NCI-H526 (cell line): ENCODE measurements at places on chromosomes 7 and 10.

DNA sequence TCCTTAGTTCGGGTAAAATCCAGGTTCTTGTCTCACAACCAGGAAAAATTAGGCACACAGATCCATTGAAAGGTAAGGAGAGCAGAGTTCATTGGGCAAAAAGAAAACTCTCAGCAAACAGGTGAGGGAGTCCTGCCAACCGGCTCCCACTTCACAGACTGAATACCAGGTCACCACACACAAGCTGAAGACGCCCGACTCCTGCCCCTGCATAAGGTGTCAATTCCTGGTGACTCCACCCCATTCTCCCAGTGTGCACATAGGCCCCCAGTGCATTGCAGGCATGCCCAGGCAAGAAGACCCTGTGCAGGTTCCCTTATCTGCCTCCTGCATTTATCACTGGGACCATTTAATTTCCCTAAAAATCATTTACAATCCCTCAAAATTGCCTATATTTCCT lies 354.6 kb downstream of the LRRTM3 start:
- no peak for DNase-seq

- DNase-seq = peak; percentile 34
Observed at GRCh38 chr10:52308251-52309031, 5.6 kb upstream of the DKK1 start.

- no peak for DNase-seq
Observed at GRCh38 chr10:106819490-106819889, 345.0 kb downstream of the SORCS1 start.

DNA sequence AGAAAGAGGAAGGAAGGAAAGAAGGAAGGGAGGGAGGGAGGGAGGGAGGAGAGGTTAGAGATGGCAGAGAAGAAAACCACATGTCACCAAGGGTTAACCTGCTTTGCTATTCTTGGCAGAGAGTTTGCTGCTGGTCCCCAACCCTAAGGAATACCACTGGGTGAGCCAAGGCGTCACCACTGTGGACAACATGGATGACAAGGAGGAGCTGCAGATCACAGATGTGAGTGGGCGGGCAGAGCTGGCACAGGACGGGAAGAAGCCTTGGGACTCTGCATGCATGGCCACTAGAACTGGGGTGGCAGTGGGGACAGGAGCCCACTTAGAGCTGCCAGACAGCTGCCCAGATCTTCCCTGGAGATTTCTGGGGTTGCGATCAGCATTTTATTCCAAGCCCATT lies 17.2 kb upstream of the MYH16 start:
- DNase-seq = no peak

- DNase-seq = no peak
Observed at GRCh38 chr7:78191475-78192079, 393.0 kb downstream of the PHTF2 start.

- DNase-seq = no peak
Observed at GRCh38 chr7:148723166-148723559, 24.5 kb downstream of the CUL1 start.

GRCh38 chr7:92436612-92437445 lies 10.5 kb upstream of the GATAD1 start:
- DNase-seq = no peak

- peak; percentile 50 for DNase-seq
Observed at GRCh38 chr10:106705681-106706100, 458.8 kb downstream of the SORCS1 start.

DNA sequence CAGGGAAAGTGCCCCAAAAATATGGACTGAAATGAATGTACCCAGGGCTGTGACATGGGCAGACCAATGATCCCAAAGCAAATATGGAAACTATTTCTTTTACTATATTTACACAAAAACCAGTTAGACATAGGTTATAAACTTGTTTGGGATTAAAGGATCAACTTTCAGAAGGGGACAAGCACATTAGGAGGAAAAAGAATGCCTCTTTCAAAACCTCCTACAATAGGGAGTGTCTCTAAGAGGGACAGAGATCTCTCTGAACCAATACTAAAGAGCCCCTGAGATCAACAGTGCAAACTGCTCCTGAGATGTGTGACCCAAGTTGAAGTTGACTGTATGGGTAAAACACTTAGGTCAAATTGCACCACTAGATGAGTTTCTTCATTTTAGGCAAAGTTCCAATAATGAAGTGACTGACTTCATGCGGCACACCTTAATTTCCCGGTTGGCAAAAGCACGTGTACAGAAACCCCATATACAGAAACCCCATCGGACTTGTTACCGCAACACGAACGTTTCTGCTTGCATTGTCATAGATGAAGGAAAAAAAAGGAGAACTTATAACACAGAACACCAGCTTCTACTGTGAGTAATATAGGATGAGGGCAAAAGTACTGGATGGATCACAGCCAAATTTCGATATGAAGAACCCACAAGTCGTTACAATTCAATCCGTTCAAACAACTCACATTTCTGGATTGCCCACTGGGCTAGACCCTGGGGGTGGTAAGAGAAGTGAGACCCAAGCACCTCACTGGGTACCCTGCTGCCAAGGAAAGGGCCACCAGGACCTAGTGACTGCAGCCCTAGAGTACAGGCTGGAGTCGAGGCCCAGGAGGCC lies 4.3 kb downstream of the SVIL start:
- no peak for DNase-seq

GRCh38 chr7:34338961-34339526 lies 319.0 kb upstream of the NPSR1 start:
- no peak for DNase-seq

DNA sequence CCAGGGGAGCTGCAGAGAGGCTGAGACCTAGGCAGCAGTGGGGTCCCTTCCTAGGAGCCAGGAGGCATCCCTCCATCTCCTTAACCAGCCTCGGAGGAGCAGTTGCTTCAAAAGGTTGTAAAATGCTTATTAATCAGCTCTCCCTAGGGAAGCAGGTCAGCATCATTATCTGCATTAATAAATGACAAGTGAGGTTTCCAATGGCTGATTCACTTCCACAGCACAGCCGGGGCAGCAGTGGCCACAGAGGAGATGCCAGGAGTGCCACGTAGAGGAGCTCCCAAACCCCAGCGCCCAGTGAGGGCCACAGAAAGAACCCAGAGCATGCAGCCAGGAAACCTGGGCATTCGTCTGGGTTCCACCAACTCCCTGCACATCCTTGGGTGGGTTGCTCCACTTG lies 8.2 kb upstream of the NPFFR1 start:
- no peak for DNase-seq

DNA sequence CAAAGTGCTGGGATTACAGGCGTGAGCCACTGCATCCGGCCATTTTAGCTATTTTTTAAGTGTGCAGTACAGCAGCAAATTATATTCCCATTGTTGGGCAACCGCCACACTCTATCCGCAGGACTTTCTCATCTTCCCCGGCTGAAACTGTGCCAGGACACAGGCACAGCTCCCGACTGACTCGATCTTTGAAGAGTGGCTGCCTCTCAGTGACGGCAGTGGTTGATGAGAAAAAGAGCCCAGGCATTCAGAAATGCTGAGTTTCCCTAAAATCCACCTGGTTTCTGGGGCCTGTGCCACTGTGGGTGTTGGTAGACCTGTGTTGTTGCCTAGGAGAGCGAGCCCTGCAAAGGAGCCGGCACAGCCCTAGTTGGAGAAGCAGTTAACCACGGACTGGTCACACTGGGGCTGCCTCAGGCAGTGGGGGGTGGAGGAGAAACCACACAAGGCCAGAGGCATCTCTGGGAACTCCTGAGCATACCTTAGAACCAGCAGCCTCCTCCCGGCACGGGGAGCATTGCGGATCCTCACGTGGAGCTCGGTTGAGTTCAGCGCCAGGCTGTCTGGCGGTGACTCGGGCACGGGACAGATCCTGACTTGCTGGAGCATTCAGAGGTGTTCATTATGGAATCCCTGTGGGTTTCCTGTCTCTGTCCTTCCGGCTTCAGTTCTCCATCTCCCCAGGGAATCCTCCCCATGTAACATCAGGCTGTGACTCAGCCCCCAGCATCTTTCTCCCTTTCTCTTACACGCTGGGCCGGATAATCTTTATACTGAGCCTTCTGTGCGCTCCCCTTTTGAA lies 16.2 kb downstream of the PFKFB3 start:
- DNase-seq = no peak

DNA sequence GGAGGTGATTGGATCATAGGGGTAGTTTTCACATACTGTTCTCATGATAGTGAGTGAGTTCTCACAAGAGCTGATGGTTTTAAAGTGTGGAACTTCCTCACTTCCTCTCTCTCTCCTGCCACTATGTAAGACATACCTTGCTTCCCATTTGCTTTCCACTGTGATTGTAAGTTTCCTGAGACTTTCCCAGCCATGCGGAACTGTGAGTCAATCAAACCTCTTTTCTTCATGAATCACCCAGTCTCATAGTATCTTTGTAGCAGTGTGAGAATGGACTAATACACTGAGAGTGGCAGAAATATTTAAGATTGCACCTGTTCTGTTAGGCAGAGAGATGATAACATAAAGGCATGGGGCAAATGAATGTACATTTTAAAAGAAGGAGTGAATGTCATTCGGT lies 507.8 kb downstream of the SORCS3 start:
- DNase-seq = no peak

- no peak for DNase-seq
Observed at GRCh38 chr7:82247814-82248433, 195.7 kb downstream of the CACNA2D1 start.

- DNase-seq = no peak
Observed at GRCh38 chr10:117666166-117666565, 123.6 kb downstream of the EMX2 start.

DNA sequence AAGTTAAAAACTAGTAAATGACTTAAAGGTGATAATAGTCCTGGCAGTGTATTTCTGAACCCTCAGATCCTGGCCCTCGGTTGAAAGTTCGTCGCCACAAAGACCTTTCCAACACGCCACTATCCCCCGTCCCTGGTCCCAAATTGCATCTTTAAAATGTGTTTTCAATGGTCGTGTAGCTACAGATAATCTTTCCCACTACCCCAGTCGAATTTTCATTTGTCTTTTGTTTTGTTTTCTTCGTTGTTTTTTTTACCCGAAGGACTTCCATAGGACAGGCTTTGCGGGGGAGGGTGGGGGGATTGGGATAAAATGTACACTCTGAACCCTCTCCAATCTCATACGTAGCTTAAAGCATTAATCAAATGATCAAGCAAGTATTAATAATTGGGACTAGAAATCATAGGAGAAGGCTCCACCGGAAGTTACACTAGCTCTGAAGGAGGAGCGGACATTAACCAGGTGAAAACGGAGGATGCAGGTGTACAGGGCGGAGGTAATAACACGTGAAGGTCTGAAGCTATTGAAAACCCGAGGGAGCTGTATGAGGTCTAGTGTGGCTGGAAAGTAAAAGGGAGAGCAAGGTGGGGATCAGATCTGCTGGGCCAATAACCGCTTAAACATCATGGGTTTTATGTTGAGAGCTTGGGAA lies 32.8 kb upstream of the PHF14 start:
- peak; percentile 68 for DNase-seq

GRCh38 chr7:142583446-142583845 lies 165.8 kb upstream of the PRSS1 start:
- DNase-seq = no peak

GRCh38 chr7:105644937-105645336 lies 63.6 kb upstream of the EFCAB10 start:
- DNase-seq = peak; percentile 54

DNA sequence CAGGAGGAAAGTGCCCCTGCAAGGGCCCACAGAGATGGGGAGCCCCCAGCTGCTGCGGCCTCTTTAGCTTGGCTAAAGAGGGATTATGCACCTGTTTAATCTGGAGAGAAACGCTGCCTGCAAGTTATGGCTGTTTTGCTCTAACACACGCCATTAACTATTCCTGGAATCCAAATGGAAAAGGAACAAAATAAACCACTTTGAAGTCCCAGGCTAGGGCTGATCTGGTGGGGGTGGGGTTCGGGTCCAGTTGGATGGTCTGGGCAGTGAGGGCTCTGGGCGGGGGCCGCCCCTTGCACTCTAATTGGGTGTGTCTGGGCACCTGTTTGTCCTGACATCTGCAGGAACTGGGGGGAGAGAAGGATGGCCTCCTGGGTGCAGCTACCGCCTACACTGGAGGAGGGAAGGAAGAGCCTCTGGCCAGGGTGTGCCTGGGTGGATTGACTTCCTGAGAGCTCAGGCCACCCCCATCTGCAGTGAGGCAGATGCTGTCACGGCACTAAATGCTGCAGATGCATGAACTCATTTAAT lies 300.6 kb downstream of the ZEB1 start:
- DNase-seq = no peak

DNA sequence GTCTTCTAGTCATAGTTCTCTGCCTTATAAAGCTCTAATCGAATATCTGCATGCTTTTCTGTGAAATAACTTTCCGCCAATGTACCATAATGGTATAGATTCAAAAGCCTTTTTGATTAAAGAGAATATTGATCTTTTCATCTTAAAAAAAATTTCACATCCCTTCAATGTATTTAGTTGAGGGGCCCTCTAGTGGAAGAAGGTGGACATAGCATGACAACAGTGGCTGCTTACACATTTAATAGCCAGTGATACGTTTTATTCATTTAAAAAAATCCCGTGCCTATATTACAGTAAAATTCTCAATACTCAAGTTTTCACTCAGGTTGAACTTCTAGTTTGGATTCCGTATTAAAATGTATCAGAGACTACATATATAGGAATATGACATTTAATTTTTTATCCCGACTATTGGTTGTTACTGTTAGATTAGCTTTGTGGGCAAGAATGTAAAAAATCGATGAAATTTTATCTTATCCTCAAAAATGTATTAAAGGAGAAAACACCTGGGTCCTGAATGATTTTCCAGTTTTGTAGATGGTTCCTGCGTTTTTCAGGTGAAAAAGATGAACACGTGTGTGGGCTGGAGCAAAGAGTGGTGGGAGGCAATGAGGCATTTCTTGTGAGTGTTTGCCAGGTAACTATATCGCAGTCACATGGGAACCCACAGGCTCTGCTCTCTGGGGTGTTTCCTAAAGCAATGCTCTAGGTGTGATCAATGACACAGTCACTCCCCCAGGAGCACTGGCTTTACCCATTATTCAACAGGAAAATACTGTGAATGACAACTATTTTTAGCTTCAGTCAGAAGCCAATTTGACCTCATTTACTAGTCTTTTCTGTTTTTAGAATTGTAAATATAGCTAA lies 24.1 kb upstream of the PNLIP start:
- DNase-seq = peak; percentile 29

GRCh38 chr10:59843748-59844147 lies 62.6 kb downstream of the CCDC6 start:
- no peak for DNase-seq

DNA sequence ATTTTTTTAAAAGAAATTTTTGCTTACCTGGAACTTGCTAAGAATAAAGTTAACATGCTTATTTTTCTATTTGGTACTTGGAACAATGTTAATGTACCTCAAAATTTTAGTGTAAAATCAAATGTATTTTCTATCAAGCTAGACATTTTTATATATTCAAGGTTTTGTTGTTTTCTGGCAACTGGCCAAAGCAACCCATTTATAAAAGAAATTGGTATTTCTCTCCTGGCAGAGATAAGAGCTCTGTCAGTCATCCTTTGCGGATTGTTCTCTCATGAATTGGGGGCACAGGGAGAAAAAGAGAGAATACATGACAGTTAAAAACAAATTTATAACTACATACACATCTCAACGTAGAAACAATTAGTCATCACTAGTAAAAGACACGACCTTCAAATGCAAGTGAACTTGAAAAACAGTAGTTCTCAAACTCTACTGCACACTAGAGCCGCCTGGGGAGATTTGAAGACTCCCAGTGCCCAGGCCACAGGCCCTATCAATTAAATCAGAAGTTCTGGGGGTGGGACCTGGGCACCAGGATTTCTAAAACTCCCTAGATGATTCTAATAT lies 152.4 kb upstream of the LAMB4 start:
- no peak for DNase-seq
